OCI-M1 (cell line): ENCODE measurements at places on chromosomes 3 and 15.

DNA sequence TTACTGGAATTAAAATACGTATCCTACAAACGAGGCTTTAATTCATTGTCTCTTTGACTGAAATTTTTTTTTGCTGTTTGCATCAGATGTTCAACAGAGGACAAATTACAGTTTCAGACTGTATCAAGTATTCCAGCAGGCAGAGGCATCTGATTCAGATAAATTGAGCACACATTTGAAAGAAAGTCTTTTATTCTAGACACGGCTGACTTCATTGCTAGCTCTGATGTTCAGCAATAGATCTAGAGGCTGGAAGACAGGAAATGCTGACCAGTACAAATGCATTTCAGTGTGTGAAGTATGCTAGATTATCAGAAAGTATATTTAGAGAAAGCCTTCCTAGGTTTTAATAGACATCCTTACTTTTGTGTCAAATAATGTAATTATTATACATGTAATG is 472.2 kb downstream of the NLGN1 start:
- no peak for DNase-seq

- no peak for DNase-seq
These were observed 224.4 kb upstream of the ICE2 start for GRCh38 chr15:60703207-60703933.

DNA sequence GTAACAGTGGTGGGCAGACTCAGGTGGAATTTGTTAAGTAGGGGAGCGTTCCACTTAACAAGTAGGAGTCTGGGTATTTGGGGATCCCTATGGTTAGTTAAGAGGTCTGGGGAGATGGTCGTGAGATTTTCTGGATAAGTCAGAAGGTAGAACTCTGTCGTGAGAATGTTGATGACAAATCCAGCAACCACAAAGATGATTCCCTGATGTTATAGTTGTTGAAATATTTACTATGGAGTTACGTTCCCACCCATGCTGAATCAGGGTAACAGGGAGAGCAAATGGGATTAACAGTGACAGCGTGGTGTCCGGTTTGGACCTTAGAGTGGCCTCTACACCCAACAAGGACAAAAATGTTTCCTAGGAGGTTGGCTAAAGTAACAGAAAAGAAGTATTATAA is 110.8 kb downstream of the MFSD1 start:
- no peak for DNase-seq

- no peak for DNase-seq
These were observed 216.8 kb upstream of the SATB1 start for GRCh38 chr3:18641916-18642315.

DNA sequence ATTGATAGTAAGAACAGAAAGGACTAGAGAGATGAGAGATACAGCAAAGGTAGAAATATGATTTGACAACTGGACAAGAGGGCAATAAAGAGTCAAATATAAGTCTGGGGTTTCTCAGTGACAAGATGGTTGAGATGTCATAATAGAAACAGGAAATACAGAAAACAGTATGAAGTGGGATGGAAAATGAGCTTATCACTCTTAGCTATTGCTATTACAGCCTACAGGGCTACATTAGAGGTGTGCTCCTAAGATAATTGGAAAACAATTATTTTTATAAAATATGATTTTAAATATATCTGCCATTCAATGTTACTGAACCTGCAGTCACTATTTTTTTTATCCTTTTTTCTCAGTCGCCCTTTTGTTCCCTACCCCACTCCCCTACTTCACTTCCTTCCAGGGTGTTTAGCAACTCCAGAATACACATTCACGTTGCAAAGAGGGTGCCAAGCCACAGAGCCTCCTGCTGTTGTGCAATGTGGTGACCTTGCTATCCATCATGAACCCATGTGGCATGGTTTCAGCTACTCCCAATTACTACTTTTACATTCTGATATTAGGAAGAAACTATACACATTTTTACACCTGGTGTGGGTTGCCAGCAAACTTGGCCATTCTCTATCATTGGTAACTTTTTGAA is 6.0 kb downstream of the NRG4 start:
- peak; percentile 46 for DNase-seq

GRCh38 chr3:74139648-74140047 is 474.8 kb downstream of the CNTN3 start:
- DNase-seq, result no peak

GRCh38 chr3:178513546-178514380 is 22.5 kb upstream of the KCNMB2 start:
- no peak for DNase-seq

- DNase-seq, result no peak
These were observed 88.0 kb upstream of the SNRK start for GRCh38 chr3:43198301-43198700.

GRCh38 chr15:87528873-87529272 is 727.7 kb downstream of the NTRK3 start:
- no peak for DNase-seq

DNA sequence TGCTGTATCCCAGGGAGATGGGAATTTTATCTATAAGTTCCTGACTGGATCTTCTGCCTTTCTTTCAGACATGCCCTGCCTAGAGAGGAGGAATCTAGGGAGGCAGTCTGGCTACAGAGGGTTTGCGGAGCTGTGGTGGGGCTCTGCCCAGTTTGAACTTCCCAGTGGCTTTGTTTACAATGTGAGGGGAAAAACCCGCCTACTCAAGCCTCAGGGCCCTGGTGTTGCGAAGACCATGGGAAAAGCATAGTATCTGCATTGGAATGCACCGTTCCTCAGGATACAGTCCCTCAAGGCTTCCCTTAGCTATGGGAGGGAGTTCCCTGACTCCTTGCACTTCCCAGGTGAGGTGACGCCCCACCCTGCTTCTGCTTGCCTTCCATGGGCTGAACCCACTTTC is 168.7 kb downstream of the TMEM108 start:
- no peak for DNase-seq

- no peak for DNase-seq
These were observed 464 bp downstream of the GABRG3 start for GRCh38 chr15:26971271-26972018.

DNA sequence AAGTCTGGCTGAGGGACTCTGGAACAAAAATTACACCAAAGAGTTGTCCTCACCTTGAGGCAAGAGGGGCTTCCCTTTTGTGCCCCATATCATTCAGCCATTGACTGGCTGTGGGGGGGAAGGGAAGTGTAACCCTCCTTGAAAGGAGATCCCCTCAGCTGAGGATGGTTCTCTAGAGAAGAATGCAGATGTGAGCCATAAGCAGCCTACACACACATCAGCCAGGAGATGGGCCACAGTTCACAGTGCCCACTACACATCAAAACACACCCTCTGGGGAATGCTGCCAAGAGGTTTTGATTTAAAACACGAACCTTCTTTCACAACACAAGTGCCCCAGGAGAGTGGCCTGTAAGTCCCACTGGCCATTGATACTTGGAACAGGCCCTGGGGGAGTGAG is 231.2 kb upstream of the CTDSPL start:
- no peak for DNase-seq

- no peak for DNase-seq
These were observed 85.9 kb upstream of the GPR149 start for GRCh38 chr3:154515921-154516320.

DNA sequence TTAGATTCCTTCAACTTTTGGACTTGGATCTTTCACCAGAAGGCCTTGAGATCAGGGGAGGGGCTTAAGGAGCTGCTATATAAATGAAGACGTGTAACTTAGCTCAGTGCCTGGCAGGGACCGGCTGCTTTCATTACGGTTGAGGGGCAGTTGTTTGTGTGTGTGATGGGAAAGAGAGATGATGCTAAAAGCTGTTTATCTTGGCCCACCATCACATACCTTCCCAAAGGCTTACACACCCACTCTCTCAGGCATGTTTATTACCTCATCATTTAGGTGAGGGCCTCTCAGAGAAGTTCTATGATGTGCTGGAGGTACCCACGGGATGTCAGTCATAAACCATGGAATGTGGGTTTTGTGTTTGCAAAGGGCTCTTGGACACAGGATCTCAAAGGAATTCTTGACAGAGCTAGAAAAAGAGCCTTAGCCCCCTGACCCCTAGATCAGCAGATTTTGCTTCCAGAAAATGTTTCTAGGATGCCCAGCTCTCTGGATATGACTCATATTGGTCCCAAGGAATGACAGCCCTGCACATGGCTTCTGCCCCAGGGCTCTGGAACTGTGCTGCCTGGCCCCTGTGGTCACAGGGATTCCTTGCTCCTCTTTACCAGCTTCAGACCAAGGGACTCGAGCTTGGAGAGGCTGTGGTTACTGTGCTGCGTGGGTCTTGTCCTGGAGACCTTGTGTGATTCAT is 15.9 kb upstream of the SMAD3 start:
- no peak for DNase-seq

DNA sequence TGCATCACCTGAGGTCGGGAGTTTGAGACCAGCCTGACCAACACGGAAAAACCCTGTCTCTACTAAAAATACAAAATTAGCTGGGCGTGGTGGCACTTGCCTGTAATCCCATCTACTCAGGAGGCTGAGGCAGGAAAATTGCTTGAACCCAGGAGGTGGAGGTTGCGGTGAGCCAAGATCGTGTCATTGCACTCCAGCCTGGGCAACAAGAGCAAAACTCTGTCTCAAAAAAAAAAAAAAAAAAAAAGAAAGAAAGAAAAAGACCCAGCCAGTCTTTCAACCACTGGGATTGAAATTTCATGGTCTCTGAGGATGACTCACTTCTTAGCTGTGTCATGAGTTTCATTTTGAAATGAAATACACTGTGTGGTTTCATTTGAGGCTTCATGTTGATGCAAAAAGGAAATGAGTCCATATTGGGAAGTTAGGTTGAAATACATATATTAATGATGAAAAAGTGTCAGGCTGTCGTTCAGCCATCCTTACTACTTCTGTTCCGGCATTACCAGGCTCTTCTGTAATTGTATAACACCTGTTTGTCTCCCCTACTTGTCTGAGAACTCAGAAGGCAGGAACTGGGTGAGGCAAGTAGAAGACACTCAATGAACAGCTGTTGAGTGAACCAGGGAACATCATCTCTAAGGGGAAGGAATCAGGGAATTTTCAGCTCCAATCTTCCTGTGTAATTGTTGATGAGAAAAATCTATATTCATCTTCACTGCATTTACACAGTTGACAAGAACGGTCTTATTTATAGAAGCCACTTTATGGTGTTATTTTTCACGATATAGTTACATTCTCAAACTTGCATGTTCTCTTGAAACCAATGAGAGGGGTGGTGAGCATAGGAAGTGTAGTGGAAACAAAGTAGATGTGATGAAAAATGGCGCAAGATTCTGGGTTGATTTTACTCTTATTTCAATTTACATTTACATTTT is 87.4 kb downstream of the NFKBIZ start:
- peak; percentile 89 for DNase-seq

- DNase-seq, result no peak
These were observed 4.3 kb upstream of the RHCG start for GRCh38 chr15:89500397-89501270.

GRCh38 chr15:65008983-65009382 is 19.3 kb upstream of the SPG21 start:
- peak; percentile 47 for DNase-seq

- no peak for DNase-seq
These were observed 41.0 kb downstream of the AQP9 start for GRCh38 chr15:58179206-58179605.

GRCh38 chr15:35136321-35137189 is 51.5 kb upstream of the NANOGP8 start:
- no peak for DNase-seq

GRCh38 chr3:183142199-183142598 is 20.3 kb downstream of the LAMP3 start:
- no peak for DNase-seq

DNA sequence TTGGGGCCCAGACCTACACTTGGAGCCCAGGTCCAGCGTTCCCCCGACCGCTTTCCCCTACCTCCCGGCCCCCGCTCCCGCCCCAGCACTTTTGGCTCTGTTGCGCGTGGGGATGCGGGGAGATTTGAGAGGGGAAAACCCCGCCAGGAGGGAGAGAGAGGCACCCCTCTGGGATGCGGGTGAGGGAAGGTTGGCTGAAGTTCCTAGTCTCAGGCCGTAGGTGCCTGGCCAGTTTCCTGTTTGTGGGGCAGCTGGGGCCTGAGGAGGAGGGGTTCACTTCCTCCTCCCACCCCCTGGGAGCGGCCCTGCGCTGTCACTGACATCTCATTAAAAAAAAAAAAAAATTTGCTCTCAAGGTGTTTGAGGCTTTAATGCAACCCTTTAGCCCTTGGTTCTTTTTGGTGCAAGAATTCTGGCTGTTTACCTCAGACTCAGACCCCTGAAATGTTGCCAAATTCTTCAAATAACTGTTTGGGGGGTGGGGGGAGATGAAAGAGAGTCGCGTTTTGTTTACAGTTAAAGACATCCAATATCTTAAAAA is 2.6 kb downstream of the FAM43A start:
- no peak for DNase-seq

DNA sequence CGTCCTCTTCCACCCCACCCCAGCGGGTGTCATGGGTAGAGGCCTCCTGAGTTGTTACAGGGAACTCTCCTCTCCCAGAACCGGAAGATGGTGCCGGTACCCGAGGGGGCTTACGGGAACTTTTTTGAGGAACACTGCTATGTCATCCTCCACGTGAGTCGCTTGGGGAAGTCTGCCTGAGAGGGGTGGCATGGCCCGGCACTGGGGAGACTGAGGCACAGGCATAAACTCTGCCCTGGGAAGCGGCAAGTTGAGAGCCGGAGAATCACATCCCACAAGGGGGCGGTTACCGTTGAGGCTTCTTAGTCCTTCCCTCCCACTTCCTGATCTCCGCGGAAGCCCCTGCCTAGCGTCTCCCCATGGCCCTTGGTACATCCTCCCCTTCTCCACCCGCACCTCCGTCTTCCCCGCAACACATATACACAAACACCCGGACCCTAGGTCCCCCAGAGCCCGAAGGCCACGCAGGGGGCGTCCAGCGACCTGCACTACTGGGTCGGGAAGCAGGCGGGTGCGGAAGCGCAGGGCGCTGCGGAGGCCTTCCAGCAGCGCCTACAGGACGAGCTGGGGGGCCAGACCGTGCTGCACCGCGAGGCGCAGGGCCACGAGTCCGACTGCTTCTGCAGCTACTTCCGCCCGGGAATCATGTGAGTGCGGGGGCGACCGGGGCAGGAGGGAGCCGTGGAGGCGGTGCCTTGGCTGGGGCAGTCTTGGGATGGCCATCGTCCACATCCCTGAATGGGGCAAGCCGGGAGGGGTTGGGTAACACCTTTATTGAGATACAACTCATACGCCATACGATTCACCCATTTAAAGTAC is 3.4 kb downstream of the VILL start:
- DNase-seq, result peak; percentile 75

DNA sequence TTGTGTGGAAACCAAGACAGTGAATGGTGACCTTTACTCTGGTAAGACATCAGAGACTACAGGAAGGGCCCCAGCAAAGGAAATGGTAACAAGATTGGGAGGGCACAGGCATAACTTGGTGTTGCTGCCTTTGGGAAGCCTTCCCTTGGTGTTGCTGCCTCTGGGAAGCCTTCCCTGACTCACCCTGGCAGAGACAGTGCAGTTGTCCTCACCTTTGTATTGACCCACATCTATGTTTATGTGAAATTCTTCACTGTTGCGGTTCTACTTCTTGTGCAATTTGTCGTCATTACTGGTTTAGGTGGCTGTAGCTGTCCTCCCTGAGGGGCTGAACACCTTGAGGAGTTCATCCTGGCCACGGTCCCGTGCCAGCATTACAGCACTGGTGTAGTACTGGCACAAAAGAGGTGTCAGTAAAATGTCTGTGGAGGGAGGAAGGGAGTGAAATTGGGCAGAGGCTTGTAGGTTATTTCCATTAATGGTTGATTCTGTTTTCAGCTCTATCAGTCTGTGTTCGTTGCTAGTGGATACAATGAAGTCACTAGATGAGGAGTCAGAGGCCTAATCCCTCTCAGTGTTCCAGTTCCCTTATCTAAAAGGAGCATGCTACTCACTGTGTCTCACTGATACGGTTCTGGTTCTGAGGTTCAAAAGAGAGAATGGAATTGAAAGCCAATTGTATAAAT is 21.6 kb downstream of the IFT122 start:
- peak; percentile 98 for DNase-seq

GRCh38 chr3:127715532-127715931 is 42.8 kb downstream of the ABTB1 start:
- DNase-seq, result no peak
